ENCODE measurements at places on chromosomes 16 and 17.

GRCh38 chr17:76732734-76733617 is 4.2 kb downstream of the SRSF2 start:
- DNase-seq, result no peak

GRCh38 chr16:57529391-57530103 is 6.8 kb downstream of the CCDC102A start:
- no peak for DNase-seq

GRCh38 chr16:54280751-54281150 is 5.8 kb downstream of the IRX3 start:
- no peak for DNase-seq

DNA sequence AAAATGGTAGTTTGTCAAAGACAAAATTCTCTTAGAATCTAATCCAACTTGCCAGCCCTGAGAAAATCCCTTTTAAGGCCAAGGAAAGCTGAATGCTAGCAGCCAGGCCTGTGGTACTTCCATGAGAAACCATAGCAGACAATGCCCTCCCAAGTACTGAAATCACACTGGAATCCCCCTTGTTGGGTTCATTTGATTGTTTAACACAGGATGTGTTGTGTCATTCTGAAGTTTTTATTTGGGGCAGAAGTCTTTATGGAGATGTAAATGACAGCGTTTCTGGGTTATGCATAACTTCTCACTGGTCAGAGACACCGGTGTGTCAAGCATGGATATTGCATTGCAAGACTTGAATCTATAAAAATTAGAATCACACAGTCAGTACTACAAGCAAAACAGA is 6.0 kb upstream of the ARL2BP start:
- no peak for DNase-seq

GRCh38 chr16:75198135-75198600 is 8.8 kb downstream of the CTRB2 start:
- DNase-seq, result no peak

- DNase-seq, result no peak
These were observed 37.9 kb downstream of the NUP88 start for GRCh38 chr17:5381542-5381941.

DNA sequence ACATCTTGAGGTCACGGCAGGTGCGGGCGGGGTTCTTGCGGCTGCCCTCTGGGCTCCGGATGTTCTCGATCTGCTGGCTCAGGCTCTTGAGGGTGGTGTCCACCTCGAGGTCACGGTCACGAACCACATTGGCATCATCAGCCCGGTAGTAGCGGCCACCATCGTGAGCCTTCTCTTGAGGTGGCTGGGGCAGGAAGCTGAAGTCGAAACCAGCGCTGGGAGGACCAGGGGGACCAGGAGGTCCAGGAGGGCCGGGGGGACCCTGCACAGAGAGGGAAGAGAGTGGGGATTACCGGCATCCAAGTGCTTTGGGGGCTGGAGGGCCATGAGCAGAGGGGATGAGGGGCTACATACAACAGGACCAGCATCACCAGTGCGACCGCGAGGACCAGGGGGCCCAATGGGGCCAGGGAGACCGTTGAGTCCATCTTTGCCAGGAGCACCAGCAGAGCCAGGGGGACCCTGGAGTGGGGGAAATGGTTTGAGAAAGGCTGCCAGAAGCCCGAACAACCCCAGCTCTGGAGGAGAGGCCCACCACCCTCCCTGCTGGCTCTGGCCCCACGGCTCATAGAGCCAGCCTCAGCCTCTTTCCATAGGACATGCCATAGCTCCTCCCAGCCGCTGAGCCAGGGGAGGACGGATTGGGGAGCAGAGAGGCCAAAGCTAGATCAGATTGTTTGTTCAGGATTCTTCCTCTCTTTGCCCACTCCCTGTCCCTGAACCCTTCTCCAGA is 14.6 kb downstream of the COL1A1 start:
- DNase-seq, result no peak

GRCh38 chr17:15944759-15945526 is at the start of gene ADORA2B:
ADORA2B (plus strand) TSS chr17:15945130; CDS start chr17:15945249, 119 bp downstream.
- peak; percentile 62 for DNase-seq

GRCh38 chr17:77458202-77459017 is 317.6 kb downstream of the SEC14L1 start:
- no peak for DNase-seq

GRCh38 chr16:49560004-49560830 is 186.6 kb downstream of the C16orf78 start:
- no peak for DNase-seq

- DNase-seq, result no peak
These were observed 3.7 kb upstream of the CBX8 start for GRCh38 chr17:79800325-79801155.

- no peak for DNase-seq
These were observed 57.5 kb downstream of the GPR139 start for GRCh38 chr16:20016234-20016633.

DNA sequence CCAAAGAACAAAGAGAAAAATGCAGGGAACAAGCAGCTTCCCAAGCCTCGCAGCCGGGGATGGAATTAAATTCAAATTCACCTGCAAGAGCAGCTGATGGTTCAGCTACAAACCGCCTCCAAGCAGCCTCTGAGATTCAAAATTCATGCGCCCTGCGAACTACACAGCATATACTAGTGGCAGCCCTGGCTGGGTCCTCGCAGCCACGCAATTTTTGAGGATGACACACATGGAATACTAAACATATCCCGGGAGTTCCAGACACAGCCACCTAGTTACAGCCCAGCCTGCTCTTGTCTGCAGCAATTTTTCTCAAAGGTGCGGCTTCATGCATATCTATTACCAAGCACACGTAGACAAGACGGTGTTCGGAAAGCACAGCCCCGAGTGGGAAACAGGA is 35.9 kb upstream of the KIFC3 start:
- no peak for DNase-seq

DNA sequence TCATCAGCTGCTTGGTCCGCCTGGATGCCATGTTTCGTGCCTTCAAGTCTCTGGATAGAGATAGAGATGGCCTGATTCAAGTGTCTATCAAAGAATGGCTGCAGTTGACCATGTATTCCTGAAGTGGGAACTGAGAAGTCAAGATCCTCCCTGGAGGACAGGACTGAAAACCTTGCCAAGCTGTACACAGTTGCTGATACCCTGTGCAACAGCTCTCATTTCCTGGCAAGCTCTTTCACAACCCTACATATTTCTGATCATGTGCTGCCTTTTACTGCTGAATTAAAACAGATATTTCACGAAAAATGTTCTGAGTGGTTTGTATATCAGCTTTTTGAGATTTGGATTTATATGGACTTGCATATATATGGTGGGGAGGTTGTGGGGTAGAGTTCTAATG is 898 bp downstream of the CAPNS2 start:
- DNase-seq, result no peak

- no peak for DNase-seq
These were observed 15.1 kb upstream of the PITPNM3 start for GRCh38 chr17:6571452-6571781.

GRCh38 chr17:40064971-40065768 is 2.4 kb downstream of the THRA start:
- no peak for DNase-seq

- DNase-seq, result no peak
These were observed 56.9 kb upstream of the TRAP1 start for GRCh38 chr16:3774156-3774767.

GRCh38 chr17:65047941-65048340 is 8.6 kb downstream of the GNA13 start:
- no peak for DNase-seq

DNA sequence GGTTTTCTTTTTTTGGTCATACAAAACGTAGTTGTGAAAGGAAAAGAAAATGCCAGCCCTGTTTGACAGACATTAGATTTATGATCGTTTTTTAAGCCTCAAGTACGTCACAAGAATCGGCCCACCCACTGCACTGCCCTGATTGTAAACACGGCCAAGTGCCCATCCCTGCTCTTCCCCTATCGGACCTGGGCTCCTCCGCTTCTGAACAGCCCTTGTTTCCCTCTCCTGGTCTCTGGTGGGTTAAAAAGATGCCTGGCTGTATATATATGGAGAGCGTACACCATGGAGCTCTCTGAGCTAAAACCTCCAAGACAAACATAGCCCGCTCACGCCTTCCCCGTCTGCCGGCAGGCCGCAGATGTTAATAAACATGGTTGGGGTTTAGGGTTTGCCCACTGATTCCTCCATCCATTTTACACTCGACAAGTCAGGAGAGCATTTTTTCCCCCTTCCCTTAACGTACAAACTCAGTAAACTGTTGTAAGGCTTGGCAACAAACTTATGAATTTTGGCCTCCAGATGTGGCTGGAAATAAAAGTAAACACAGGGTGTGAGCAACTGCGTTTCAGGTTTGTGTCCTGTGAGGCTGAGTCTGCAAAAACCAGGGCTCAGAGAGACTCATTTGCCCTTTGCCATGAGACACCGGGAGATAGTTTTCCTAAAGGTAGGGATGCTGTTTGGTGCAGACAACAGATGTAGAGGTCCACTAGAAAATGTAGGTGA is 325.9 kb downstream of the SOX9 start:
- DNase-seq, result no peak
